ENCODE measurements at places on chromosomes 5 and 9.

- no peak for DNase-seq
Observed at GRCh38 chr9:108239696-108240321, 616.0 kb downstream of the ACTL7B start.

DNA sequence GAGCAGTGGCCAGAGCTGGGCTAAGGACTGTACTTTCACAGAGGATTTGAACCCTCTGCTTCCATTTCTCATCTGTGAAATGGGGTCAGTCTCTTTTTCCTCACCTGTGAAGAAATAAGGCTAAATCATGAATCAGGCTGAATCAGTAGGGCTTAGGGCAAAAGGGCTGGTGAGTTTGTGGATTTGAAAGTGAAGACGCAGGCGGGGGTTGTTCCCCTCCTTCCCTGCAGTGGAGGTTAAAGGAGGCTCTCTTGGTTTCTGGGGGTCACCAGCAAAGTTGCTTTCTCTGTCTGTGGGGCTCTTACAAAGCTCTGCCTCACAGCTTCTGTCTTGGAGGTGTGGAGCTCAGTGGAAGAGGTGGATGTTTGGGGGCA is 17.6 kb upstream of the NDST1 start:
- DNase-seq: no peak

GRCh38 chr9:642014-642413 is 199.5 kb upstream of the DMRT1 start:
- DNase-seq: no peak

- DNase-seq: no peak
Observed at GRCh38 chr5:66230551-66230950, 86.5 kb downstream of the SREK1 start.

GRCh38 chr9:17171309-17172094 is 36.7 kb downstream of the CNTLN start:
- DNase-seq: no peak

- peak; percentile 14 for DNase-seq
Observed at GRCh38 chr5:134905246-134905996, 490 bp downstream of the PCBD2 start.

GRCh38 chr9:34551751-34552605 is 29.2 kb upstream of the ENHO start:
- DNase-seq: no peak

- DNase-seq: no peak
Observed at GRCh38 chr5:149702934-149703646, 27.0 kb upstream of the PPARGC1B start.

DNA sequence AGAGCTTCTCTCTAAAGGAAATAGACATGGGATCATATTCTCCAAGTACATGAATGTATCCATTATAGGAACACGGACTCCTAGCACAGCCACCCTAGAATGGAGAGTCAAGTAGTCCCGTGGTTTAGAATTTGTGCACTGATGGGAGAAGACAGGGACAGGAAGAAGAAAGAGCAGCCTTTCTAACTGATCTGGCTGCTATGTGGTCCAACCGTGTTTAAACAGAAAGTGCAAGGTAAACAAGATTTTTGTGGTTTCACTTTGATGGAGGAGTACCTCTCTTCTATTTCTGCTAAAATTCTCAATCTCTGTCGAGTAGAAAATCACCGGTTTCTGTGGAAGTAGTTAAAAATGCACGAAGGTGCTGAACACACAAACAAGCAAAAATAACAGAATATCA is 171.3 kb downstream of the ST8SIA4 start:
- DNase-seq: no peak

GRCh38 chr5:177023303-177023664 is 788 bp downstream of the ZNF346 start:
- no peak for DNase-seq

GRCh38 chr9:116501871-116502270 is 185.2 kb upstream of the TRIM32 start:
- DNase-seq: no peak

DNA sequence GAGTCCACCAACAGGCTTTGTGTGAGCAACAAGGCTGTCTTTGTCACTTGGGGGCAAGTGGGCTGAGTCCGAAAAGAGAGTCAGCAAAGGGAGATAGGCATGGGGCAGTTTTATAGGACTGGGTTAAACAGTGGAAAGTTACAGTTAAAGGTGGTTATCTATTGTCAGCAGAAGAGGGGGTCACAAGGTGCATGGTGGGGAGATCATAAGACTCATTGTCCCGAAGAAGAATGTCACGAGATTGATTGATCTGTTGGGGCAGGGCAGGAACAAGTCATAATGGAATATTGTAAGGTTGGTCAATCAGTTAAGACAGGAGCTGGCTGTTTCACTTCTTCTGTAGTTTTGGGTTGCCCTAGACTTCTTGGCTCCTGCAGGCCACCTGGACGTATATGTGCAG is 7.6 kb upstream of the HMGCS1 start:
- DNase-seq: no peak

- no peak for DNase-seq
Observed at GRCh38 chr5:111853748-111854147, 96.8 kb upstream of the NREP start.

- no peak for DNase-seq
Observed at GRCh38 chr9:134223091-134223490, 58.7 kb upstream of the RNU6ATAC start.

DNA sequence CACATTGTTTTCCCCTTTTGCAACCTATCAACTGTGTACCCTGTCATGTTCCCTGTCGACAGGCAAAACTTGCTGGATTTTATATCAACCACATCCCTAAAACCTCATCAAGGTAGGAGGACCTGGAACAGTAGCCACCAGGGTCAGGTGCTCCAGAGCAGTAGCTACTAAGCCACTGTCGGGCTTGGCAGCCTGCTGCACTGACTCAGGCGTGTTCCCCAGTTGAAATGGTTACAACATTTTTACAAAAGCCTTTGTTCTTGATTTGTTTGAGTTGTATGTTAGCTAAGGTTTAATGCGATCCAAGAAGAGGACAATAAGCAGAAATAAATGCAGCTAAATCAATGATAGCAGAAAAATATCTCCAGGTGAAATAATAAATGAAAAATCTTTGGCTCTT is 407.4 kb upstream of the TLE4 start:
- DNase-seq: no peak

DNA sequence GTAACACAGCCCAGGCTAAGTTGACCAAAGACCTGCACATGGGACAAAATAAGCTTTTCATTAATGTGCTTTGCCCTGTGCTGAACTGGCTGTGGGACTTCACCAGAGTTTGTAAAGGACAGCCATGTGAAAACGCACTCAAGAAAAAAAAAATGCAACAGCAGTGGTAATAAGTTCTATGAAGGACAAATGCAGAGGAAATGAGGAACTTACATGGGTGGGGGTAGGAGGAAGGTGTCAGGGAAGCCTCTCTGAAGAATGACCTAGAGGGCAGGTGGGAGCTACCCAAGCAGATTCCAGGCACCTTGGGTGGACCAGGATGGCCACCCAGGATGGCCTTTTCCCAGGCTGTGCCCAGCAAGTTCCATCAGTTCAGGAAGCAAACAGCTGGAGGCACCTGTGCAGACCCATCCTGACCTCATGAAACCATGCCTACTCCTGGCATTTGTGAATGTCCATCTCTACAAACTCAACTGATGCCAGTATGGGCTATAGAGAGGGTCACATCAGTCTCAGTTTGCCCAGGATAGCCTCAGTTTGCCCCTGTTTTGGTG is 6.7 kb upstream of the PHF2 start:
- DNase-seq: no peak

DNA sequence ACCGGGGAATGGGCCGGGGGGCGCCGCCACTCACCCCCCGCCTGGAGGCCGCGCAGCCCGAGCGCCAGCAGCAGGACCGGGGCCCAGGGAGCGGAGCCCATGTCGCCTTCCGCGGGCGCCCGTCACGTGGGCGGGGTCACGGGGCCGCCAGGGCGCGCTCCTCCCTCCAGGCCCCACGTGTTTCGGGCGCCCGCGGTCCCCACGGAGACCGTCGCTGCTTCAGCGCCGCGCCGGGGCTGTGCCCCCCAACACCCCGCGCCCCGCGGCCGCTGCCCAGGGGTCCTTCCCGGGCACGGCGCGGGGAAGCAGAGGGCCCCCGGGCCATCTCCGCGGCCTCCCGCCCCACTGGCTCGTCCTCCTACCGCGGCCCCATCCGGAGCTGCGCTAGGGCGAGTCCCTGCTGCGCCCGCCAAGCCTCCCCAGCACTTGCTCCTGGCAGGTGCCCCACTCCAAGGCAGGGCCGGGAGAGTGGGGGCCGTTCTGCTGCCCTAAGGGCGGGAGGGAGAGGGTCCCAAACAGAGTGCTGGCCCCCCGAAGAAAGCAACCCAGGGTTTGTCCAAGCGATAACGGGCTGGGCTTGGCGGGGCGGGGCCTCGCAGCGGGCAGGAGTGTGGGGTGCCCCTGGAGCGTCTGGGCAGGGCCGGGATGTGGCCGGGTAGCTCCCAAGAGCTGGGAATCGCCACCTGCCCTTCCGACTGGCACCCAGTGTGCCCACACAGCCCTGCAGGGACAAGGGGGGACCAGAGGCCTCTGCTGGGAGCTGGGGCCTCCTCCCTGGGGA is at the start of gene DPP7:
TSS of gene DPP7 (minus strand) at position 121 of the 781 bp plus-strand sequence. CDS start at position 101, 20 bp downstream.
- peak; percentile 55 for DNase-seq

DNA sequence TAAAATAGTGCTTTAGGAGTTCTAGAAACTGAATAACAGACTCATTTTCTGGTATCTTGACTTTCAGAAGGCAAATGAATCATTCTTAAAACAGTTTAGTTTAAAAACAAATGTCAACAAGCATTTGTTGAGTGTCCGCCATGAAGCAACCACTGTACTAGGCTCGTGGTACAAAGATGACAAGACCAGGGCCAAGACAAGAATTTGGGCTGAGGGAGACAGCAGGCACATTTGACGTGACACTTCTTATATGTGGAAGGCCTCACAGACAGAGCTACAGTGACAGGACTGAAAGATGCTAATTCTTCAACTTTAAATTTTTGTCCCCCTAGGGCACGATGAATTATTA is 14.4 kb upstream of the ZNF131 start:
- DNase-seq: no peak

- DNase-seq: no peak
Observed at GRCh38 chr9:93619272-93619775, 42.9 kb downstream of the PHF2 start.

DNA sequence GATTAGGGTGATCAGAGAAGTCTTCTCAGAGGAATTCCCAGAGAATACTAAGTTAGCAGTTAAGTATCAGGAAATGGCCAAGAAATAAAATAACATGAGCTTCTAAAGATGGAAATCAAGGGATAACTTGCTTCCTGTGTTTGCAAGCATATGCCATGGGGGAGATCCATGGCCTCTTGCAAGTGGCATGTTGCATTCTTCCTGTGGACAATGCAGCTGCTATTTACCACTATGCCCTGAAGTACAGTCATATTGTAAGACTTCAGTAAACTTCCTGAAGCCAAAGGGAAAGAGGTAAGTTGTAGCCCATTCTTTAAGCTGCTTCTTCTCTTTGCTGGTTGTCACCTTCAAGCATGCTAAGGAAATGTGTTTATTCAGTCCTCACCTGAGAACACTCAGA is 154.7 kb upstream of the RUSC2 start:
- no peak for DNase-seq

DNA sequence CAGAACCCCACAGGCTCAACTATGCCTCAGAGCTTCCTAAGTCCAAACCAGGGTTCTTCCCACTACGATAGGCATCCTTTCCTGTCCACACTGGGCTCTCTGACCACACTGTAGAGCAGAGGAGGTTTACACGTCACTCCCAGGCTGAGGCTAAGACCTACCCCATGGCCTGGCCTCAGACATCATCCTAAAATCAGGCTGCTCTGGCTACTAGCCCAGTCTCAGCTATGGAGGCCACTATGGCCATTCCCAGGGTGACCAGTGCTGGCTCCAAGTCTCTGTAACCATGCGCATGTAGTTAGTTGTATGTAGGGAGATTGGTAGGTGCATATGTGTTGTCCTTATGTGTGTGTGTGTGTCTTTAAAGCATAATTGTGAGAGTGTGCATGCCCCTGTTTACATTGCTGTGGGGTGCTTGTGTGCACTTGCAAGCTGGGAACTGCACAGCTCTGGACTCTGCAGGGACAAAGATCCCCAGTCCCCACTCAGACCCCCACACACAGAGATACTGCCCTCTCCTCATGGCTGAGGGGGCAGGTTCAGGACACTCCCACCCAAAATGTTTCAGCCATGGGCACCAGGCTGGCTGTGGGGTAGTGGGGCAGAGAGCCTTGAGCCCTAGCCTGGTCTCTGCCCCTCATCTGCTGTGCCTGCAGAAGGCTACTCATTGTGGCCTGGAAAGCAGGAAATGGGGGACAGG is 12.3 kb downstream of the PDLIM4 start:
- DNase-seq: no peak

DNA sequence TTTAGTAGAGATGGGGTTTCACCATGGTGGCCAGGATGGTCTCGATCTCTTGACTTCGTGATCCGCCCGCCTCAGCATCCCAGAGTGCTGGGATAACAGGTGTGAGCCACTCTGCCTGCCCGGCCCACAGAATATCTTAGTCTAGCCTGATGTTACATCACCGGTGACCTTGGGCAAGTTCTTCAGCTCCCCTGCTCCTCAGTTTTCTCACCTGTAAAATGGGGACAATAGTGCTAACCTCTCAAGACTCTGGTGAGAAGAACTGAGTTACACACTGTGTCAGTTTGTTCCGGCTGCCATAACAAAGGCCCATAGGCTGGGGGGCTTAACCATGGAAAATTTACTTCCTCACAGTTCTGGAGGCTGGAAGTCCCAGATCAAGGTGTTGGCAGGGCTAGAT is 12.5 kb upstream of the HABP4 start:
- DNase-seq: no peak

DNA sequence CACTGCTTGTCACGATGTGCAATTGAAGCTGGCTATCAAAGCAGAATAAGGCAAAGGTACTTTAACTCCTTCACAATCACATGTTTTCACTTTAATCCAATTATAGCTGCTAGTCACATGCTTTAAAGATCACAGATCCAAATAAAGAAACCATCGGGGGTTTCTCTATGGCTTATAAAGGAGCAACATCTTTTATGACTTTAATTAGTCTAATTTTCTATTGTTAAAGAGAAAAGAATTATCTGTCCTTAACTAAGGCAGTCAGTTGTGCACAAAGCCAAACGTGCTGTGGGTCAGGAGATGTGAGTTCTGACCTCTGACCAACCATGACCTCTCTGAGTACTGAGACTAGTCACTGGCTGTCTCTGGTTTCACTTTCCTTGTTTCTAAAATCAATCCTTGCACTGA is 561.1 kb downstream of the RAB3C start:
- no peak for DNase-seq

- no peak for DNase-seq
Observed at GRCh38 chr5:71949772-71950171, 157.5 kb upstream of the MAP1B start.

DNA sequence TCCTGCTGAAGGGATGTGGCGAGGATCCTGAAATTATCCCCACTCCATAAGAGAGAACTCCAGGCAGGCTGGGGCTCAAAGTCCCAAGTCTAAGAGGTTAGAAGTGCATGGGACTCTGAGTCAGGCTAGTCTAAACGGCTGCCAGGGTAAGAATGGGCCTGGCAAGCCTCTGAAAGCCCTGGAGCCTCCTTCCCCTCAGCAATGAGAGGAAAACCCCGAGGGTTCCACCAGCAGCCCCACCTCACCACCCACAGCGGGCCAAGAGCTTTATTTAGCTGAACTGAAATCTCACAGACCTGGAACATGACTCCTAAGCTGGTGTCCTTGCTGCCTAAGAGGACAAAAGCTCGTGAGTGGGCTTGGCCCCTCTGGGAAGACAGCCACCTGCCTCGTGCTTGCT is 135.5 kb downstream of the SEC61B start:
- no peak for DNase-seq

Data from activated naive CD8-positive, alpha-beta T cell treated with anti-CD3 and anti-CD28 coated beads, Interleukin-2, amount 50 U/mL, for 16 hours (primary cell).